ENCODE measurements at places on chromosomes 3 and 15.
A peak's percentile ranks its signal among the peaks of the same experiment; 100 is the strongest.

GRCh38 chr3:13927295-13927694 lies 47.4 kb upstream of the WNT7A start:
- DNase-seq: no peak

DNA sequence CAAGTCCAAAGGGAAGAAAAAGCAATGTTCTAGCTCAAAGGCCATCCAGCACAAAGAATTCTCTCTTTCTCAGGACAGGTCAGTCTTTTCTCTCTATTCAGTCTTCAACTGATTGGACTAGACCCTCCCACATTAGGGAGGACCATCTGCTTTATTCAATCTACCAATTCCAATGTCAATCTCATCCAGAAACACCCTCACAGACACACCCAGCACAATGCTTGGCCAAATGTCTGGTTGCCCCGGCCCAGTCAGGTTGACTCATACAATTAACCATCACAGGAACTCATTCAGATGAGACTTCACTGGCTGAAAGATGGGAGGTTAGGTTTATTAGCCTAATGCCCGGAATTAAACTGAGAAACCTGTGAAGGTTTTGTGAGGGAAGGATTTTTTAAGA lies 32.4 kb downstream of the ACAN start:
- DNase-seq: no peak

DNA sequence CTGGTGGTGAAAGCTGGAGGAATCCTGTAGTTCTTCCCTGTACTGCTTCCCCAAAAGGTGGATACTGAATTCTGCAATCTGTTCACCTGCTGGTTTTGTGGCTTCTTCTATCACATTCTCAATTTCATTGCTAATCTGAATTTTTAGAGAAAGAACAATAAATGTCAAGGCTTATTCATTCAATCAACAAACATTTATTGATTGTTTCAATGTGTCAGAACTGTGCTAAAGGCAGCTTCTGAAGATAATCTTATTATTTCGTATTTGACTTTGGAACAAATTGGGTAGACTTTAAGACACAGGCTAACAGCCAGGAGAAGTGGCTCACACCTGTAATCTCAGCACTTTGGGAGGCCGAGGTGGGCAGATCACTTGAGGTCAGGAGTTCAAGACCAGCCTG lies 46.8 kb downstream of the IMPG2 start:
- DNase-seq: no peak

GRCh38 chr3:47573190-47574172 lies 5.2 kb downstream of the CSPG5 start:
- DNase-seq: peak; percentile 73

- DNase-seq: no peak
These were observed 13.9 kb downstream of the ROBO2 start for GRCh38 chr3:77053795-77054194.

GRCh38 chr15:81195339-81195864 lies 1.3 kb upstream of the IL16 start:
- peak; percentile 30 for DNase-seq

DNA sequence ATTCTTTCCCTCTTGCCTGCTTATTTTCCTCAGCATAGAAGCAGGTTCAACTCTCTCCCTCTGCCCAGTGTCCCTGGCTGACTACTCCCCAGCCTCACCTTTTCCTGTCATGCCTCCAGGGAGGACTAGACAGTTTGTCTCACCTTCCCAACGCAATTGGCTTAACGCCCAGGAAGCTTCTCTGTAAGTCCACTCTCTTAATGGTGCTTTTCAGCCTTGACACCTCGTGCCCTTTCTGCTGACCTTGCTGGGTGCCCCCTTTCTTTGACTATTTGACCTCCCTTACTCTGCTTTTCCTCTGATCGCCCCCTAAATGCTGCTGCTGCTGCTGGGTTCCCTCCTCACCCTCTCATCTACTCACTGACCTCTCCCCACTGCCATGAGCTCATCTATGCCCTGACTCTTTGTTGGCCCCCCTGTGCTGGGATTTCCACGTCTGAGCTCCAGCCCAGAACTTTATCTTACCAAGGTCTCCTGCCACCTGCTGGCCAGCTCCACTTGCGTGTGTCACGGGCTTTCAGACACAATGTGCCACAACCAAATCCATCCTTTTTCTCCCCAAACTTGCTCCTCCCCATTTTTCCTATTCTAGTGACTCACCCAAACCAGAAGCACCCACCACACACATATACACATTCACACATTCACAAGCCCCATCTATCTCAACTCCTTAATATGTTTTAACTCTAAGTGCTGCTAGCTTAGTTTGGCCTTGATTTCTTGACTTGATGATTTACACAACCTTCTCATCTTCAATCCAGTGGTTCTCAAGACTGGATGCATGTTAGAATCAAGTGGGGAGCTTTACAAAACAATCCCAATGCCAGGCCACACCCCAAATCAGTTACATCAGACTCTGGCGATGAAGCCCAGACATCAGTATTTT lies 16.6 kb downstream of the EPB42 start:
- no peak for DNase-seq

GRCh38 chr3:117019082-117019713 lies 309.6 kb downstream of the TUSC7 start:
- peak; percentile 71 for DNase-seq

DNA sequence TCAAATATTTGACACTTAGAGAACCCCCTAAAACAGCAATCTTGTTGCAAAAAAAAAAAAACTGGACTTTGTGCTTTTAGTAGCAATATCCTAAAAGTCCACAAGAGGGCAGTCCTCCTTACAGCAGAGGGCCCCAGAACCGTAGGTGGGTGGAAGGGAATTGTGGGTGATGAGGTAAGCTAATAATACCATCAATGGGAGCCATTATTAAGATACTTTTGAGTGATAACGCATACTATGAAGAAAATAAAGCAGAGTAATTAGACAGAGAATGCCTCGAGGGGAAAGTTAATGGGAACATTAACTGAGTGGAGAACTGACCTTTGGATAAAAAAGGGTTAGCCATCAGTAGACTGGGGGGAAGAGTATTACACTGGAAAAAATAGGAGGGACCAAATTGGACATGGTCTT lies 229.9 kb downstream of the THRB start:
- DNase-seq: peak; percentile 22

DNA sequence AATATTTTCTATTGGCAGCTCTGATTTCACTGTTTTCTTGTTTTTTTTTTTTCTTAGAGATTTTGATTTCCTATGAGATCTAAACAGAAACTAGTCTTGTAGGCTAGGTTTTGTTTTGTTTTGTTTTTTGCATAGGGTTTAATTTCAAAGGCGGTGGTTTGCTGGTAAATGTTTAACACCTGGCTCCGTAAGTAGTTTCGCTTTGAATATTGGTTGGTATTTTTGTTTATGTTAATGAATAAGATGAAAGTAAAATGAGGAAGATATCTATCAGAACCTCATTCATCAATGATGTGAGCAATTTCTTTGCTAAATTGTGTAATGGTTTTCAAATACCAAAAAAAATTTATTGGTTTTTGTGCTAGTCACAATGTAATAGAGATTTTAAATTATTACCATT lies 39.7 kb upstream of the TM4SF1 start:
- DNase-seq: no peak

DNA sequence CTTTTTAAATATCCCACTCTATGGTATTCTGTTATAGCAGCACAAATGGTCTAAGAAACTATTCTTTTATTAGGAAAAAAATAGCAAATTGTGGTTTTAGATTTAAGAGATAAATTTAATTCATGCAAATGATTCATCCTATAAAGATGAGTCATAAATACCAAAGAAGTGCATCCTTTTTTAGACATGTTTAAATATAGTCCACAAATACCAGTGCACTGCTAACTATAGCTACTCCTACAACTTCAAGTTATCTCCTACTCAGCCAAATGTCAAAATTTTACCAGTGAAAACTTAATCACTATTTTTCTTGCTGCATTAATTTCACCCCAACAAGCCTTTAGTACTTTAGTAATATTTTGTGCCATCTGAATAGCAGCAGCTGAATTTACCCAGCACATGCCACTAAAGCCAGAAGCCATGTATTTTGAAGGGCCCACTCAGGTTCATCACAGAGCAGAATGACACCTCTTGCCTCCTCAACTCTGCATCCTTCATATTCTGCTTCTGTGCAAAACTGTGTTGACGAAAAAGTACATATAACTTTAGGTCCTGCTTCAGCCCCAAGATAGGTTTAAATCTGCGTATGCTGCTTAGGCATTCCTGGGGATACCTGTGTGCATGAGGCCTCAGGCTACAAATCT lies 24.9 kb downstream of the CX3CR1 start:
- no peak for DNase-seq

- DNase-seq: no peak
These were observed 25.2 kb downstream of the UBE2E1 start for GRCh38 chr3:23830869-23831484.

DNA sequence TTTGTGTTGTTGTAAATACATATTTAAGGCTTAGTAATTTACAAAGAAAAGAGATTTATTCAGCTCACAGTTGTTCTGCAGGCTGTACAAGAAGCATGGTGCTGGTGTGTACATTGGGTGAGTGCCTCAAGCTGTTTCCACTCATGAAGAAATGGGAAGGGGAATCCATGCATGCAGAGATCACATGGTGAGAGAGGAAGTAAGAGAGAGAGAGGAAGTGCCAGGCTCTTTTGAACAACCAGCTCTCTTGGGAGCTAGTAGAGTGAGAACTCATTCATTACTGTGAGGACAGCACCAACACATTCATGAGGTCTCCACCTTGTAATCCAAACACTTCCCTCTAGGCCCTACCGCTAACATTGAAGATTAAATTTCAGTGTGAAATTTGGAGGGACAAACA lies 909.2 kb downstream of the NSUN3 start:
- DNase-seq: no peak

GRCh38 chr3:14523792-14524191 lies 16.4 kb downstream of the GRIP2 start:
- no peak for DNase-seq

DNA sequence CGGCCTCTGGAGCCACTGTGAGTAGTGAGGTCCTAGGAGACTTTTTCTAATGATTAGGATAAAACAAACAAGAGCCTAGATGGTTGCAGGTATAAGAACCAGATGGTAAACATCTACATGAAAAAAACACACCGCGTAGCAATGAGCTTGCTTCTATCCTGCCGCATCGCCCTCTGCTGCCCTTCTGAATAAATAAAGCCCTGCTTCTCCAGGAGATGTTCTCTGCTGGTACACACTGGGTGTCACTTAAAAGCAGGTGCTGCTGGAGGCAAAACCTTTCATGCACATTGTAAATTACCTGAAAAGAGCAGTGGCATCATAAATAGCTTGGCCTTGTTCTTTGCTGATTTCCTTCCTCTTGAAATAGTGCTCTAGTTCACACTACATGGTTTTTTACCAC lies 164.4 kb upstream of the TOPAZ1 start:
- peak; percentile 38 for DNase-seq

DNA sequence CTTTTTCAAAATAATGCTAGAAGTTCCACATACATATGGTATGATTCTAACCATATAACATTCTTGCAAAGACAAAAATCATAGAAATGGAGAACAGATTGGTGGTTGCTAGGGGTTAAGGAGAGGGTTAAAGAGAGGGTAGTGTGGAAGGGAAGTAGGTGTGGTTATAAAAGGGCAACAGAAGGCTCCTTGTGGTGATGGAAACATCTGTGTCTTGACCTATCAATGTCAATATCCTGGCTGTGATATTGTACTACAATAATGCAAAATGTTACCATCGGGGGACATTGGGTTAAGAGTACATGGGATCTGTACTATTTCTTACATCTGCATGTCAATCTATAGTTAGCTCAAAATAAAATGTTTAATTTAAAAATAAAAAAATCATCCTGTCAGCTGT lies 67.8 kb upstream of the FSIP1 start:
- DNase-seq: no peak

GRCh38 chr3:71502066-71502625 lies 81.4 kb downstream of the FOXP1 start:
- no peak for DNase-seq

DNA sequence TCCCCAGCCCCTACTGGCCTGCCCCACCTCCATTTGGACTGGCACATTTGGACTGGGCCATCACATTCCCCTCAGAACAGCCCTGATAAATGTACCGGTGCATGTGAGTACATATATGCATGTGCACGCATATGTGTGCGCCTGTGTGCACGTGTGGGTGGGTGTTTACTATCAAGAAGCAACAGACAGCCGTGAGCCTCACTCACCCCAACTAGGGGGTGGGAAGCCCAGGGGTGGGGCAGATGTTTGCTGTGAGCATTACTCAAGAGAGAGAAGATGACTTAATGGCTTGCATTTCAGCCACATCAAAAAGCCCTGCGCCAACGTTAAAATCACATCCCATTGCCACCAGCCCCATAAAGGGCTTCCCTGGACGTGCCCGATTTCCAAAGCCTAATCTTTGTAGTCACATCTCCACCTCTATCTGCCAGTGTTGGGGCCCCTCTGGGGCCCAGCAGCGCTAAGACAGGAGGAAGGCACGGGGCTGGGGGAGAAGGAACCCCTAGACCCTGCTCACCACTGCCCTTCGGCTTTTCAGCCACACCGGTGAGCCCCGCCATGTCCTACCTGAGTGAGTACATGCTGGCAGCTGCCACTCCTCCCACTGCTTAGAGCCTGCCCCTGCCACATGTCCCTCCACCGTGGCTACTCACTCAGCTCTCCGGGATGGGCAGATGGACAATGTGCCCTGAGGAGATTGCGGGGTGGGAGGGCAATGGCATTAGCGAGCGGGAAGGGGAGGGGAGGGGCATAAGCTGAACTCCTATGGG lies 10.9 kb downstream of the ITIH3 start:
- no peak for DNase-seq

DNA sequence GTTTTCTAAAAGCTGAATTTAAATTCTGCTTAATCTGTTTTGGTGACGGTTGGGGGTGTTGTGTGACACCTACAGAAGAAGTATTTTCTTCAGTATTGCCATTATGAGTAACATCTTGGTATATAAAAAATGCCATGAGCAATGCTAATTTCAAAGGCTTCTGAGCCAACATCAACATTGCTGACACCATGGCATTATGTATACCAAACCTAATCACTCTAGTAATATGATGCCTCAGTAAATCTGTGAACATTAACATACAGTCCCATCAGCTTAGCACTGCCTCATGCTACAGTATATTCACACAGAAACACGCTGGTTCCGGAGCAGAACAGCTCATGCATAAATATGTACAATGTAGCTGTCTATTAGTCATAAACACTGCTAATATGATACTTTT lies 75.8 kb downstream of the ZPLD1 start:
- DNase-seq: no peak

GRCh38 chr3:112640930-112641801 lies at the start of gene CCDC80:
Gene CCDC80, minus strand, starts transcription at chr3:112641143. Its CDS starts 1,238 bp downstream, at chr3:112639905.
- peak; percentile 45 for DNase-seq

DNA sequence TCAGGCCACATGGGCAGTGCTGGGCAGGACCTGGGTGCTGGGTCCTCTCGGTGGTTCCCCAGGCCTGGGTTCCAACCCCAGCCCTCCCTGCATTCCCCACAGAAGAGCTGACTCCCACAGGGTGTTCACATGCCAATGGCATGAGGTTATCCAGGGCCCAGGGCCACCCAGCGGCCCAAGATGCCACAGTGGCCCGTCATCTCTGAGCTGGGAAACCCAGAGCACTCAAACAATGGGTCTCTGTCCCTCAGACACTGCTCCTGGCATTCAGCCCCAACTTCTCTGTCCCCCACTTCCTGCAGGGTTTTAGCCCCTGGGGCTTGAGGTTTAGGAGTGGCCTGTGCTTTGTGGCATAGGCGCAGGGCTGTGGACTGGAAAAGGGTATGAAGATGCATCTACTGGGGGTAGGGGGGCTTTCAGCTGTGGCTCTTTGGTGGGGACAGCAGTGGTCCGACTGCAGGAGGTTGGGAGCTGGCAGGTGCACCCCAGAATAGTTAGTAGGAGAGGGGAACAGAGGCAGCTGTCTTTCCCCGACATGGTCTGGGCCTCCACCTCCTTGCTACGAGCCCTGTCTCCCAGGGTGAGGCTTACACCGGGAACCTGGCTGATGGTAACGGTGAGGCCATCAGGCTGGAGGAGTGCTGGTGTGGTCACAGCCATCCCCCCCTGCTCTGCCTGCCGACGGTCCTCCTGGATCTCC lies 1.7 kb downstream of the CCDC9B start:
- DNase-seq: no peak

- no peak for DNase-seq
These were observed 109.5 kb downstream of the VGLL4 start for GRCh38 chr3:11534011-11534792.
